GM23248 (cell line): ENCODE measurements at places on chromosomes 3 and 15. TPM values are rescaled to one million over a fixed set of nuclear protein-coding genes. Genes with fewer than 3 reads are reported as not detected.

The MCF2L2 gene
- not detected in 2 replicates for total RNA-seq

DNA sequence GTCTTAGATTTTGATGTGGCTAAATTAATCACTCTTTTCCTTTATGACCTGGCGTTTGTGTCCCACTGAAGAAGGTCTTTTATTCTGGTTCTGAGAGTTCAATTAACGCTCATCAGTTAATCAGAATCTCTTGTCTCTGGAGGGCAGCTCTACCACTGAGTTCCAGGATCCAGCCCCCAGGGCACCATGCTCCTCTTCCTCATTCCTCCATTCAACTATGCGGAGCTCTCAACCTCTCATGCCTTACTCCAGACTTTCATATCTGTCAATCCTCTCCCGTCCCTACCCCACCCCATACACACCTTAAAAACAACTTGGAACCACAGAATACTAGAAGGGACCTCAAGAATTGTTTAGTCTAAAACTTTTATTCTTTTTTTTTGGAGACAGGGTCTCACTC, 4.8 kb upstream of the ABHD5 start:
- DNase-seq = no peak

The GRAMD1C gene
- total RNA-seq = 3.2 and 19.9 TPM in 2 replicates

DNA sequence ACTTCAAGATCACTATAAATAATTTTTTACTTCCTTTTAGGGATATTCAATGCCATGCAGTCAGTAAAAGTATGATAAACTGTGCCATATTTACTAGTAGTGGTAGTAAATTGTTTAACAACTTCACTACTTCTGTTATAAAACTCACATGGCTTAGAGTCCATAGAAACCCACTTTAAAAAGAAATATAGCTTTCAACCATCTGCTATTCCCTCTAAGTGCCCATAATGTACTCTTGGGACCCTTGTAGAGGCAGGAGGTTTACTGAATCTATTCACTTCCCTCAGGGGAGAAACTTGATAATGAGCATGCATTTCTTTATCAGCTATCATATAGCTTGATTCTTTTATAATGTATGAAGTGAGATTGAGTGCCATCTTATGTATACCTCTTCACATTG, 1448.4 kb upstream of the ALCAM start:
- no peak for DNase-seq

DNA sequence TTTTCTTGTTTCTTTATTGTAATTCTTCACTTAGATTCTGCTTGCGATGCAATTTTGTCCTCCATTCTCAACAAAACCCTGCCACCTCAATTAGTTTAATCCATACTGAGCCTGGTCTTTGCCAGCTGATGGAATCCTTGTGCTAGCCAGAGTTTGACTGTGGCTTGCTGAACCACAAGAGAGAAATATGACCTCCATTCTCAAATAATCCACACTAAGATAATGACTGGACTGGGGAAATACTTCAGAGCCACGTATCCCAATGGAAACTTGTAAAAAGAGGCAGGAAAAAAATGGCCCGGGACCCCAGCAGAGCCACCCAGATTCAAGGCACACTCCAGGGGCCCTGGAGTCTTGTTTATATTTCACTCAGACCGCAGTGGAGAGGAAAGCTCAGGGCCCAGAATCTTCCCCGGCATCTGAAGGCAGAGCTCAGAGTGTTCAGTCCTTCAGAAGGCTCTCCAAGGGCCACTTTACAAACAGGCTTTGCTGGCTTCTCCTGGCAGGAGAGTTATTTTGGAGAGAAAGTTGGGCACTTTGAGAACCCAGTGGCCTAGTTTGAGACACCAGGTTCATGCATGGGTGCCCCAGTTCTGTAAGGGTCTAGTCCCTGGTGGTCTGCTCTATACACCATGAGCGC, 62.7 kb downstream of the SSUH2 start:
- DNase-seq = no peak

GRCh38 chr15:31147944-31148296, 46.4 kb upstream of the TRPM1 start:
- no peak for DNase-seq

GRCh38 chr15:47843124-47843663, 125.9 kb downstream of the SEMA6D start:
- no peak for DNase-seq

DNA sequence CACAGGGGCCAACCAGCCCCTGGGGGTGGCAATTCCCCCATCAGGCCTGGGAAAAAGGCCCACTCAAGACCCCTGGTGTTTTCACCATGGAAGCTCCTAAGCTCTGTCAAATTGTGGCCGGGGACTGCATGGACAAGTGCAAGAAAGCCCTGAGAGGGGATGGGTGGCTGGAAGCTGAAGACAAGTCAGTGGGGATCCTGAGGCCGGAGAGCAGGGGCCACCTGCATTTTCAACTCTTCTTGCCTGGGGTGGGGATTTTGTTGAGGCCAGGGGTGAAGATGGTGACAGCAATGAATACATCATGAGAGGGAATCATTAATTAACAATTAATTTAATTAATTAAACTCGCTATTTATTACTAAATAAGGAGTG, 33.9 kb downstream of the FEM1B start:
- no peak for DNase-seq

GRCh38 chr15:39618063-39618823, 37.4 kb downstream of the THBS1 start:
- no peak for DNase-seq
